ENCODE measurements at places on chromosomes 1 and 21. TPM values are rescaled to one million over a fixed set of nuclear protein-coding genes. Genes with fewer than 3 reads are reported as not detected.

DNA sequence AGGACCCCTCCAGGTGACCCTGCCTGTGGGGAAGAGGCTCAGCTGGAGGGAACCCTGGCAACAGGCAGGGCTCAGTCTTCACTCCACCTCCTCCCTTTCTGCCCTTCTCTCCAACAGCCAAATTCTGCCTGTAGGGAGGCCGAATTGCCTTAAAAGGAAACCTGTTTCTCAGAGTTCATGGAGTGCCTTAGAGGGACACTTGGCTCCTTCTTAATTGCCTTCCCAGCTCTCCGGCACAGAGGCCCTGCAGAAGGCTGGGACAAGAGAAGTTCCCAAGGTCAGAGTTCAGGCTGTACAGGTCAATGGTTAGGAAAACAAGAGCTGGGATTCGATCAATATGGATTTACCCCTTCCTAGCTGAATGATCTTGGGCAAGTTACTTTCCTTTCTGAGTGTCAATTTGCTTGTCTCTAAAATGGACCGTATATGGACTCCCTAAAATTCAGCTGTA is 6.2 kb downstream of the CSRP1 start:
- no peak for DNase-seq

The SEC16B gene
- total RNA-seq: 2.2 TPM

The KRTAP19-1 gene
- not detected for total RNA-seq

DNA sequence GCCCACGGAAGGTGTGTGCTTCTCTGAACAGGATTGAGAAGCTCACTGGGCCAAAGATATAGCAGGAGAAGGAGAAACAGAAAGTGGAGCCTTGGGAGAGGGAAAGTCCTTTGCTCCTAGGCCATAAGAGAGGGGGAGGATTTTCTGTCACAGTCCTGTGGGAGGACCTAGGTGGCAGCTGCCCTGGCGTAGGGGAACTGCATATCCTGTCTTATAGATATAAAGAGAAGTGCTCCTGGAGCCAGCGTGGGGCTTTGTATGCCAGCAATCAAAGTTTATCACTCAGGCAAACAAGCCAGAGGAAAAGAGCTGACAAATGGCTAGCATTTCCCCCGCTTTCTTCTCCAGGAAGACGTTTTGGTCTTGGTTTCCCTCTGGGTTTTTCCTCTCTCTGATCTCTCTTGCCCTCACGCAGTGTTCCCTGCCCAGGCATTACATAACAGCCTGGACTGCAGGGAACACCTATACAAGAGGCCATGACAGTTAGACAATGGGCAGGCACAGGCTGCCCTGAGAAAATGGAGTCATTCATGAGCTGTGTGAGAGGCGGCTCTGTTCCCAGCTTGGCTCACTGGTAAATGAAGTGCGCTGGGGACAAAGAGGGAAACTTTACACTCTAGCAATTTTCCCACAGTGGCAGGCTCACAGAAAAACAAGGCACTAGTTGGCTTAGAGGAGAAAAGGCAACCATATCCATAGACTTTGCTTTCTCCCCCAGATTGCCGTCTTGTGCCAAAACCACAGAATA is 52.5 kb upstream of the ZNF648 start:
- no peak for DNase-seq

The EXTL1 gene
- 3.2 TPM for total RNA-seq

GRCh38 chr1:162248854-162249535 is 127.7 kb downstream of the SPATA46 start:
- no peak for DNase-seq

DNA sequence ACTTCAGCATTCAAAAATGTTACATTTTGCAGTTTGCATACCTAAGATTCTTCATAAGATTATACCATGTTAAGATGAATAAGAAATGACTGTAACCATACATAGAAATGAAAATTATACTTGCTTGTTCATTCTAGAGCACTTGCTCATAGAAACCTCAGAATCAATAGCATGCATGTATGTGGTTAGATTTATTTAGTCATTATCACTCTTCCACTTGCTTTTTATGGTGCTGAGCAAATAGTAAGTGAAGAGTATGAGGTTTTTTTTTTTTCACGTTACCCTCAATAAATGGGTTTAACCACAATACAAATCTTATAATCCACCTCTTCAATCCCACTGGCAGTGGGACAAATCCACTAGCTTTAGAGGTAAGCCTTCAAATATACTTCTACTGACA is 84.7 kb downstream of the LRRC53 start:
- no peak for DNase-seq

DNA sequence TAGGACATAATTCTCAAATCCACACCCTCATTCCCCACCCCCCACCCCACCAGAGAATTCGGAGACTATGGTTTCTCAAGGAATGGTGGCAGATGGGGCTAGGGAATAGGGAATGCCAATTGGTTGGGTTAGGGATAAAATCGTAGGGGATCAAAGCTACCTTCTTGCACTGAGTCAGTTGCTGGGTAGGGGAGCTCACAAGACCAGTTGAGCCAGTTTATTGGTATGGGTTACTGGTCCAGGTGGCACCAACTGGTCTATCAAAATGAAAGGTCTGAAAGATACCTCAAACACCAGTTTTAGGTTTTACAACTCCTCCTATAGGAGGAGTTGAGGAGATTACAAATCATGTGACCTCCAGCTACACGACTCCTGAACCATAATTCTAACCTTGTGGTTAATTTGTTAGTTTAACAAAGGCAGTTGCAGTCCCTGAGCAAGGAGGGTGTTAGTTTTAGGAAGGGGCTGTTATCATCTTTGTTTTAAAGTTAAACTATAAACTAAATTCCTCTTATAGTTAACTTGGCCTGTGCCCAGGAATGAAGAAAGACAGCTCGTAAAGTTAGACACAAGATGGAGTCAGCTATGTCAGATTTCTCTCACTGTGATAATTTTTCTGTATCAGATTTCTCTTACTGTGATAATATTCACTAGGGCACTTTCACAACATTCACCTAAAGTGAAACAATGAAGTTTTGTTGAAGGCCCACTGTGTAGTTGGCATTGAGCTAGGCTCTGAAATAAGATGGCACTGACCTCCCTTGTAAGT is 2.5 kb downstream of the SHISAL2A start:
- no peak for DNase-seq

DNA sequence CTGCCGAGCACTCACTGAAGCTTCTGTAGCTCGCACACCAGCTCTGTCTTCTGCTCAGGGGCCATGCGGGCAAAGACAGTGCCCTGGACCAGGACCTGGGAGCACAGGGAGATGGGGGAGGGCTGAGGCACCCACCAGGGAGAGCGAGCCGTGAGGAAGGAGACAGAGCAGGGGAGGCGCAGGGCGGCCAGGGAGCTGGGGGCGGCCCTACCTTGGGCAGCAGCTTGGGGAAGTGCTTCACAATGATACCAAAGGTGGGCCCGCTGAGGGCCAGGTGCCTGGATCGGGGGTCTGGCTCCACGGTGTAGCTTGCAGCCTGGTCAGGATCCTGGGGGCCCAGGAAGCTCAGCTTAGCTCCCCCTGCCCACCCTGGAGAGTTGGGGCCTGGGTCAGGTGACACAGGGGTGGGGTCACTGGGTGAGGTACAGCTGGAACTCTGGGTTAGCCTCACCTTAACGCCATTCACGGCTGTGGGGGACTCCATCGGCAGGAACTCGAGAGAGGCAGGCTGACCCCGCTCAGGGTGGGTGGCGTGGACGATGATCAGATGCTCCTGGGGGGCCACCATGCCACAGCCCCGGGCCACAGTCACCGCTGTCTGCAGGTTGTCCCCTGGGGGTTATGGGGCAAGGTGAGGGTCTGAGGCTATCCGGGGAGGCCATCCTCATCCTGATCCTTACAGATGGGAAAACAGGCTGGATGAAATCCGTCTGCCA is 9.4 kb upstream of the MFAP2 start:
- no peak for DNase-seq

GRCh38 chr1:101259744-101260148 is 22.9 kb downstream of the S1PR1 start:
- no peak for DNase-seq

DNA sequence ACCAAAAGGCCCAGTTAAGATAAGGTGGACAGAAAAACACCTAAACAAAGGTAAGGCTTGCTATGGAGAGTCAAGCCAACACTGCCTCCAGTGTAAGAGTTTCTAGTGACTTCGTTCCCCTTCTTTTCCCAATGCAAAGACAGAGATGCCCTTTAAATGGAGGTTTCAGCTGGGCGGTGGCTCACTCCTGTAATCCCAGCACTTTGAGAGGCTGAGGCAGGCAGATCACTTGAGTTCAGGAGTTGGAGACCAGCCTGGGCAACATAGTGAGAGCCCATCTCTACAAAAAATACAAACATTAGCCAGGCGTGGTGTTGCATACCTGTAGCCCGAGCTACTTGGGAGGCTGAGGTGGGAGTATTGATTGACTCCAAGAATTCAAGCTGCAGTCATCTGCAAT is 24.0 kb upstream of the COL6A1 start:
- no peak for DNase-seq

DNA sequence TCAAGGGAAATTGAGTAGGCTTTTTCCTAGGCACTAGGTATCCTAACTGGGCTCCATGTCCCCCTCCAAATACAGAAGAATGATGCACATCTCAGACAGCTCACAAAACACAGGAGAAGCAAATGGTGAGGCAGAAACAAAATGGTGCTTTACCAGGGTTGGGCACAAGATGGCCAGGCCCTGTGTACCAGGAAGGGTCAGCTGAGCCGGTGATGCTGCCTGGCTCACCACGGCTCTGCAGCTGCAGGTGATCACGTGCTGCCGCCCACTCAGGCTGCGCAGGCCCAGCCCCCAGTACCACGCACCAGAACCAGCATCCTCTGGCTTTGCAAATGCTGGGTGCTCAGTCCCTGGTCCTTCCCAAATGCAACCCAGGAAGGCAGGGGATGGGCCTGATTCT is 993 bp upstream of the DSCAM start:
- DNase-seq: no peak

The BLZF1 gene
- 21.7 TPM for total RNA-seq

The LGR6 gene
- total RNA-seq: 6.1 TPM

The DNASE2B gene
- not detected for total RNA-seq

DNA sequence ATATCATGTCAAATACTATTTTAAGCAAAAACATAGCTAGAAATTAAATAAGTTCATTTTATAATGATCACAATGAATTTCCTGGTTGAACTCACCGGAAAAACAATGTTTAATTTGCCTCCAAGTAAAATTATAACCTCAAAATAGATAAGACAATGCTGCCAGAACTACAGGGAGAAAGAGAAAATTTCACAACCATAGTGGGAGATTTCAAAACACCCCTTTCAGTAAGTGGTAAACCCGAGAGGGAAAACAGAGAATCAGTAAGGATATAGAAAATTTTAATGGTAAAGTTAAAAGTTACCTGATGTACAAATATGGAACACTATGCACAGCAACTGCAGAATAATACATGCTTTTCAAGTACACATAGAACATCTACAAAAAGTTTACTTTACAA is 43.2 kb upstream of the PLA2G4A start:
- DNase-seq: no peak

DNA sequence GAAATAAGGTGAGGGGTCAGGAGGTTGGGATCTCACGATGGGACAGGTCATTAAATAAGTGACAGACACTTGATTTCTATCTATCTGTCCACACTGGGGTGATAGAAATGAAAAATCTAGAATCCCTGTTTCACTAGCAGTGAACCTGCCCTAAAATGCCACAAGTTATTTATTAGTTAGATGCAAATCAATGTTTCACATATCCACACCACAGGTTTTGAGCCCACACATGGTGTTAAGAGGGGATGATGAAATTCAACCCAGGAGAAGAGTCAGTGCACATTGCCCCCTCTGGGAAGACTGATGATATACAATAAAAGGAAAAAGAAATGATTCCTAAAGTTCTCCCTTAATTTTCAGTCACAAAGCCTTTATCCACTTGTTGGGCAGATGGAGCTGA is 10.1 kb upstream of the NTPCR start:
- no peak for DNase-seq

DNA sequence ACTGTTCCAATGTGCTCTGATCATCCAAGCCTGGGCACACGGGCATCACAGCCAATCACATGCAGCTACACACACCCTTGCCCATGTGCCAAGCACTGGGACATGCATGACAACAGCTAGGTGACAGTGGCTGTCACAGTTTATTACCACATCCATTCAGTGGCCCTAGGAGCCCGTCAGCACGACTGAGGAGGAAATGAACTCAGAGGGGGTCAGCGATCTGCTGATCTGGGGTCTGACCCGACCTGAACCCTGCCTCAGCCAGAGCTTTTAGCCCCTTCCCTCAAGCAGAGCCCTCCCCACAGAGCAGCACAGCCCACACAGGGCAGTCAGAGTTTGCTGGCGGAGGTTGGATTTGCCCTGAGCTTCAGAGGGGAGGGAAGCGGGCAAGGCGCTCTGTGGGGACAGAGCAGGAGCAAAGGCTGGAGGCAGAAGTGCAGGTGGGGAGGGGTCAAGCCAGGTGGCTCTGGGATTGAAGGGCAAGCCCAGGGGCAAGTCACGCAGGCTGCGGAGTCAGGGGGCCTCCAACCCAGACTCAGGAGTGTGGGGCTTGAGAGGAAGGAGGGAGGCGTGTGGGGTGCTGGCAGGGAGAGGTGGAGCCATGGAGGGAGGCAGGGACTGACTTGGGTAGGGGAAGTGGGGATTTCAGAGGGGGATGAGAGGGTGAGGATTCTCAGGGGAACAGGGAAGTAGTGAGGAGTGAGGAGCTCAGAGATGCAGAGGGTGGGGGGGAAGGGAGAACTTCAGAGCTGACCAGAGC is 10.4 kb downstream of the SH3BGRL3 start:
- no peak for DNase-seq

The ZC3H11A gene
- total RNA-seq: 59.1 TPM

DNA sequence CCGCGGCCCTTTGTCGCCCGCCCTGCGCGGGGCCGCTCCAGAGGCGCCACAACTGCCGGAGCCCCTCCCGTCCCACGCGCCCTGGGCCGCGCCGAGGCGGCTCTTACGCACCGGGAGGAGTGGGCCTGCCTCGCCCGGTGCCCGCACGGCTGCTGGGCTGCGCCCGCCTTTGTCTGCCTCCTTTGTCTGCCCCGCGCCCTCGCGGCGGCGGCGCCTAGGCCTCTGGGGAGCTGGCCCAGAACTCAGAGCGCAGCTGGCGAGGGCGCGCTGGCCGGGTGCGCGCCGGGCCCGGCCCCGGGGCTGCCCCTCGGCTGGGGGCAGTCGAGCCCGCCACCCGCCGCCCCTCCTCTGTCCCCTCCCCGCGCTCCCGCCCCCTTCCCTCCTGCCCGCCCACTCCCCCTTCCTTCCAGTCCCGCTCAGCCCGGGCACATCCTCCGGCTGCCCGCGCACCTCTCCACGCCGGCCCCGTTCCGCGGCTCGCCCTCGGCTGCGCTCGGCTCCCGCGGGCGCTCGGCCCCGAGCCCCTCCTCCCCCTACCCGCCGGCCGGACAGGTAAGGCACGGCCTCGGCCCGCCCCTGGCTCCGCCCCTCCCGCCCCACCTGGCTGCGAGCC is at the start of gene DRAXIN:
Gene DRAXIN, plus strand, starts transcription at position 409 of the 613 bp plus-strand sequence. CDS start 14,549 bp downstream, outside the sequence.
- DNase-seq: no peak

The LAMB3 gene
- total RNA-seq: 8.4 TPM

- DNase-seq: no peak
Observed at GRCh38 chr1:226061068-226061840, 1.3 kb upstream of the H3-3A start.

The KCNN3 gene
- 4.6 TPM for total RNA-seq

DNA sequence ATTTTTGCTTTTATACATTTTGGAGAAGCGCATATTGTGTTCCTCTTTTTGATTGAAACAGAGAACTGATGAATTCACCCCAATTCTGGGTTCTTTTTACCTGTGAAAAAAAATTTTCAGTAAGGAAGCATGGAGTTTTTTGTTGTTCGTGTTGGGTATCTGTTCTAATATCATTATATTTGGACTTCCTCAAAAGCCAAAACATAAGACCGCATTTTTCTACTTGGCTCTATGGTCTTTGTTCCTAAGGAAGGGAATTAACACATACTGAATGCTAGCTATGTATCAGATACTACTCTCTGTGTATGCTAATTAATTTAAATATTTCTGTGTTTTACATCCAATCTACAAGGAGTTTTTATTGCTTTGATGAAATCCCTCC is 12.9 kb downstream of the EPB41 start:
- DNase-seq: no peak

Measured in left cardiac atrium (tissue), 4 donors.